ENCODE measurements at places on chromosomes 7 and 10. TPM values are rescaled to one million over a fixed set of nuclear protein-coding genes. Genes with fewer than 3 reads are reported as not detected.

GRCh38 chr10:119042169-119042568 is 12.7 kb downstream of the NANOS1 start:
- H3K4me1 ChIP-seq = peaks cover 25% of the 10 kb centered on the region
- DNase-seq = no peak
- H3K27ac ChIP-seq = peak overlapping the region; percentile 68
- no peak overlapping the region for H3K4me3 ChIP-seq

Gene KEL
- total RNA-seq = 0.15 TPM

Gene PNLIPRP2
- not detected for total RNA-seq

Gene IFIT1B
- total RNA-seq = not detected

DNA sequence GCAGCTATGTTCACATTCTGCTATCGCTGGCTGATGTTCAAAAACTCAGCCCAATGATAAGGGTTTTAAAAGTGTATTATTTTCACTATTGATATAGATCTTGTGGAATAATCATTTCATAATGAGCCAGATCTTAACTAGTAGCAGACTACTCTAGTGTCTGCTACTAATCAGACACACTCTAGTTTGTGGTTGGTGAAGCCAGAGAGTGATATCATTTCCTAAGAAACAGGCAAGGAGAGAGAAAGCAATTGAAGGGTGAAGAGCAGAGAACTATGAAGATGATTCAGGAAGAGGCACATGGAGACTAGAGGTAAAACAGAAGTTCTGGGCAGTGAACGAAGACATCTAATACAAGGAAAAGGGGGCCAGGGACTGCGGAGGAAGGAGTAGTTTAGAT is 58.2 kb upstream of the BET1 start:
- no peak overlapping the region for H3K27ac ChIP-seq
- no peak for DNase-seq
- H3K4me3 ChIP-seq = no peak overlapping the region
- H3K4me1 ChIP-seq = peaks cover 14% of the 10 kb centered on the region
